Bronchial epithelial cell (primary cell): ENCODE measurements at places on chromosomes 7 and 10. TPM values are rescaled to one million over a fixed set of nuclear protein-coding genes. Genes with fewer than 3 reads are reported as not detected.

- DNase-seq = no peak
Measured at GRCh38 chr10:30645340-30645827, 15.8 kb upstream of the LYZL2 start.

- DNase-seq = no peak
Measured at GRCh38 chr7:1494447-1494846, 9.7 kb downstream of the INTS1 start.

GLUD1 gene
- total RNA-seq = 225 and 249 TPM in 2 replicates

DNA sequence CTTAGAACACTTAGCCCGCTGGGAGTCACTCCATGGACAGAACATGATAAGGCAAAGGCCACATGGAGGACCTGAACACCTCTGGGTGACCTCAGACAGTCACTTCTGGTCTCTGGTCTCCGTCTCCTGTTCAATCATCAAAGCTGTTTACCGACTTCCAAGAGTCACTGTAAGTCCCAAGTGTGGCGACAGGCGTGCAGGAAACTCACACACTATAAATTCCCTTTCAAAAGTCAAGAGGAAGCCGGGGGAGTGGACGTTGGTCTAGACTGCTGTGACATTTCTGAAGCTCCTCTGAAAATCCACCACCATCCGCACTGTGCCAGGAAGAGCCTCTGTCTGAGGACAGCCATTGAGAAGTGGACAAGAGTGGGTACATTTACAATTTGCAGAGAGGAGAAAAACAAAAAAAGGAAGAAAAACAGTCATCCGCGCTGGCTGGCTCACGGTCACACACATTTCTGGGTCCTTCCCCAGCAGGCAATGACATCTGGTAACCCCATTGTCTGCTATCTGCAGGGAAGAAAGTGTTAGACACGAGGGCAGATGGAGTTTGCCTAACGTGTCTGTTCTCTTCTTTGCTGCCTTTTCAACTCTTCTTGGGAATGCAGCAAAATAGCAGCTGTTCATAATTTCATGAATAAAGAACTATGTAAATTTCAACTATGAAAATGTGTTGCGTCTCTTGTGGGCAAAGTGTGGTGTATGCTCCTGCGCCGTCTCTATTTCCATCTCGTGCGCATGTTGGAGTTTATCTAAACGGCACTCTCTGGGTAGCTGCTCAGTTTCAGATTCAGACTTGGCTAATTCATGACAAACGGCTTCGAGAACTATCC, 32.9 kb upstream of the CUX1 start:
- DNase-seq = no peak

FAM107B gene
- total RNA-seq = 18.7 and 18.8 TPM in 2 replicates

- no peak for DNase-seq
Measured at GRCh38 chr10:95493862-95494261, 67.3 kb downstream of the SORBS1 start.

MYH16 gene
- total RNA-seq = 0.26 and 0.53 TPM in 2 replicates

GRCh38 chr7:104966022-104966421, 48.0 kb upstream of the KMT2E start:
- no peak for DNase-seq

- DNase-seq = peak; percentile 47
Measured at GRCh38 chr7:65307651-65308299, 65.9 kb upstream of the ZNF92 start.

AKR1E2 gene
- total RNA-seq = 4.2 and 6.1 TPM in 2 replicates

- no peak for DNase-seq
Measured at GRCh38 chr10:73647211-73647874, 6.1 kb upstream of the MYOZ1 start.

AKR1B1 gene
- total RNA-seq = 77.1 and 102 TPM in 2 replicates

DNA sequence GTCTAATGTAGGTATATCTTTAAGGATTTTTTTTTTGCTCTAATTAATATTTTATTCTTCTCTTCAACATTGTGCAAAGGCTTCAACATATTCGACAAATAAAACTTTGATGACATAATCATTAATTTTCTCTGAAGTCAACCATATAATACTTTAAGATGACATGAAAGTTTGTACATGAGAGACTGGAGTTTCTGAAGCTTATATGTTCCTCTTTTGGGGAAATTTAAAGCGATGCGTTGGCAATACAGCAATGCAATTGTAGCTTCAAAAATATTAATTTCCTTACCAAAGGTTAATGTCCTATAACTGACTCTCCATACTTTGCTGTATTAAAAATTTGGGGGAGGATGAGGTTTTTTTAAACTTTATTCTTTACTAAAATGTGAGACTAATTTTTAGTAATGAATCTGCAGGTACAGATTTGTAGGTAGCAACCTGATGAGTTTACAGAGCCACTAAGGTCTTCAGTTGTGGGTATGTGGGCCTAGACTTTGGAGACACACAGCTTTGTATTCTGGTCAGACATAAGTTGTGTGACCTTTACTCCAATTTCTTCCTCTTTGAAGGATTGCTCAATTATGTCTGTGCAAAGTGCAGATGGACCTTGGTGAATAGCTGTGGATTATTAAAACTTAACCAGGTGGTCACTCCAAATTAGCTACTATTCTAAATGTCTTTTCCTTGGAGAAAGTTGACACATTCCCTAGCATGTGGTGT, 18.0 kb upstream of the LIPA start:
- no peak for DNase-seq

- DNase-seq = peak; percentile 63
Measured at GRCh38 chr10:28663576-28664368, 13.5 kb upstream of the BAMBI start.

DNA sequence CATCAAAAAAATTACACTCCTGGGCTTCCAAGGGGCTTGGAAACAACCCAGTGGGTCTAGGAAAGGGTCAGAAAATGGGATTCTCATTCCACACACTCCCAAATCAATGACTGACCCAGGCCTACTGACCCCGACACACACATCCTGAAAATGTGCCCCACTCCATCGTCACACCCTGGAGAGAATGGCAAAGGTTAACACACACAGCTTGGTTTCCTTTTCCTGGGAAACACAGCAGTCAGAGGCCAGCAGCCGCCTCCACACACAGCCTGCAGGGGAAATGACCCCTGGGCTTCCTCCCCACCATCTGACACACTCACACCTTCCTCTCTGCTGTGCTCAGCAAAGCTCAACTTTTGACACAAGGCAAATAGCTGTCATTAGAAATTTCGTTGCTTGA, 42.9 kb downstream of the SH3PXD2A start:
- no peak for DNase-seq

DNA sequence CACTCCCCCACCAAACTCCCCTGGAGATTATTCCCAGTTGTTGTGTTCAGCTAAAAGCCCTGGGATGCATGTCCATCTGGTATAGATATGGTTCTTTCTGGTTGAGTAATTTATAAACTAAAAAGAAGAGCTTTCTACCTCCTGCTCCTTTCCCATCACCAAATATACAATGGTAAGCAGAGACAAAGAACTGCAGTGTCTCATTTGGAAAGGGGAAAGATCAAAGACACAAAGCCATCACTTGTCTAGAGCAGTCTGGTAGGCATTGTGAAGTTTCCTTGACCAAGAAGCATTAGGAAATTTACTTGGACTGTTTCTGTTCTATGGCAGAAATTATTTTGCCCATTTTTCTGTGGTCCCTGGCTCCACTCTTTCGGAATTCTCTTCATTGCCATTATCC, 24.9 kb upstream of the PANK1 start:
- DNase-seq = no peak

CFAP43 gene
- total RNA-seq = 0.26 and 0.38 TPM in 2 replicates

LIPM gene
- not detected in 2 replicates for total RNA-seq

- DNase-seq = no peak
Measured at GRCh38 chr7:117489911-117490310, 10.1 kb downstream of the CFTR start.
